A549 treated with AZD2906 at 1 μM for 4 hours (cell line): ENCODE measurements at places on chromosomes 13 and 19. TPM values are rescaled to one million over a fixed set of nuclear protein-coding genes. Genes with fewer than 3 reads are reported as not detected.

The RHPN2 gene
- 40.8 to 49.6 TPM (median 44.1 TPM) in 5 replicates for total RNA-seq

The PRR12 gene
- total RNA-seq = 31.0 to 38.2 TPM (median 37.4 TPM) in 5 replicates

The SIGLEC10 gene
- total RNA-seq = 0.02 to 0.03 TPM in 2 of 5 replicates, not detected in the others

The LACC1 gene
- 3.2 to 4.8 TPM (median 3.5 TPM) in 5 replicates for total RNA-seq

The STK24 gene
- 59.9 to 68.5 TPM (median 68.3 TPM) in 5 replicates for total RNA-seq

The BICRA gene
- 15.1 to 16.7 TPM (median 16.0 TPM) in 5 replicates for total RNA-seq

The ANKRD24 gene
- 0.17 to 0.29 TPM (median 0.24 TPM) in 5 replicates for total RNA-seq
